Left ventricle myocardium inferior (tissue), 1 donor: ENCODE measurements at places on chromosomes 13 and 19.

DNA sequence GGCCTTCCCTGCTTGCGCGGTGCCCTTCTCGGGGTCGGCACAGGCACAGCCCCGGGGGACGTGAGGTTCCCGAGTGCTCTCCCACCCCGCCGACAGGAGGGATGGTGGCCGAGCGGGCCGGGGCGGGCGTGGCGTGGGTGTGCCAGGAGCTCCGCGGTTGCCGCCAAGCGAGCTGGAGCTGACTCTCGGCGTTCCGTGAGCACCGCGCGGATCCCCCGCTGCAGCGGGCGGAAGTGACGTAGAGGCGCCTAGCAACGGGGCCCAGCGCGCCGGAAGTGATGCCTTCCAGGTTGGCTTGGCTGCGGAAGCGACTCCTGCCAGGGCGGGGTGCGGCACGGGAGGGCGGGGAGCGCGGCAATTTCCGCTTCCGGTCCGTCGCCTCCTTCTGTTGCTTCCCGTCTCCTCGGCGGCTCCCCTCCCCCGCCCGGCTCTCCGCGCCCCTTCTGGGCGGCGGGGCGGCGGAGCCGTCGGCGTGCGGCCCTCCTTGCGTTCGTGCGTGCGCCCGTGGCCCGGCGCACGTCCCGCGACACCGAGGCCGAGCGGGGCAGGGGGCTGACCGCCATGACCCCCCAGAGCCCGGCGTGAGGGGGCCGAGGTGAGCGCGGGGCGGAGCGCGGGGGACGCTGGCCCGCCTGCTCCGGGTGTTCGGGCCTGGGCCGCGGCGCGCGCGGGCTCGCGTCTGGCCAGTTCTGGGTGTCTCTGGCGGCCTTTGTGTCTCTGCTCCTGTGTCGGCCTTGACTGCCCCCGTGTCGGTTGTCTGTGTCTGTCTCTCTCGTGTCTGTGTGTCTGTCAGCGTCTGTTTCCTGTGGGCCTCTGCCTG lies at the start of gene EPN1:
EPN1 (plus strand) TSS at position 386 of the 820 bp plus-strand sequence. CDS start 3,402 bp downstream, outside the sequence.
- peak; percentile 97 for DNase-seq

GRCh38 chr13:77620138-77620537 lies 77.3 kb upstream of the SLAIN1 start:
- no peak for DNase-seq

- no peak for DNase-seq
Observed at GRCh38 chr13:59837101-59837500, 326.6 kb downstream of the DIAPH3 start.

GRCh38 chr19:5436106-5436947 lies 18.9 kb upstream of the ZNRF4 start:
- DNase-seq: no peak

GRCh38 chr13:113754691-113755090 lies 4.3 kb upstream of the TMEM255B start:
- no peak for DNase-seq

GRCh38 chr19:40466985-40467734 lies at the start of gene SPTBN4:
TSS of gene SPTBN4 (plus strand) at chr19:40467001. CDS start at chr19:40472622, 5,621 bp downstream.
- DNase-seq: no peak

GRCh38 chr13:113207890-113208420 lies 514 bp downstream of the PCID2 start:
- DNase-seq: peak; percentile 35

- DNase-seq: no peak
Observed at GRCh38 chr19:4933528-4933927, 24.2 kb downstream of the UHRF1 start.

DNA sequence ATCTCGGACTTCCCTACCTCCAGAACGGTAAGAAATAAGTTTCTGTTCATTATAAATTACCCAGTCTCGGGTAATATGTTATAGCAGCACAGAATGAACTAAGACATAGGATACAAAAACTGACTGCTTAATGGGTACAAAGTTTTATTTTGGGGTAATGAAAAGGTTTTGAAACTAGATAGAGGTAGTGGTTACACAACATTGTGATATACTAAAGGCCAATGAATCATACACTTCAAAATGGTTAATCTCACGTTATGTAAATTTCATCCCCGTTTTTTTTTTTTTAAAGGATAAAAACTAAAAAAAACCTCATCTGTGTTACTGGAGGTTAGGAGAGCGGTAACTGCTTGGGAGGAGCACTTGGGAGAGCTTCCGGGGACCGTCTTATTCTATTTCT lies 23.5 kb downstream of the AKT2 start:
- DNase-seq: no peak

GRCh38 chr19:53183146-53183764 lies 9.9 kb downstream of the ZNF665 start:
- no peak for DNase-seq
